ENCODE measurements at places on chromosomes 6 and 20. TPM values are rescaled to one million over a fixed set of nuclear protein-coding genes. Genes with fewer than 3 reads are reported as not detected.
A peak's percentile ranks its signal among the peaks of the same experiment; 100 is the strongest.

- DNase-seq = peak; percentile 72
Measured at GRCh38 chr6:28673787-28674671, 148.3 kb downstream of the GPX5 start.

- no peak for DNase-seq
Measured at GRCh38 chr6:167551628-167552257, 226.9 kb downstream of the TTLL2 start.

- DNase-seq = no peak
Measured at GRCh38 chr20:54262671-54263070, 54.8 kb downstream of the PFDN4 start.

DNA sequence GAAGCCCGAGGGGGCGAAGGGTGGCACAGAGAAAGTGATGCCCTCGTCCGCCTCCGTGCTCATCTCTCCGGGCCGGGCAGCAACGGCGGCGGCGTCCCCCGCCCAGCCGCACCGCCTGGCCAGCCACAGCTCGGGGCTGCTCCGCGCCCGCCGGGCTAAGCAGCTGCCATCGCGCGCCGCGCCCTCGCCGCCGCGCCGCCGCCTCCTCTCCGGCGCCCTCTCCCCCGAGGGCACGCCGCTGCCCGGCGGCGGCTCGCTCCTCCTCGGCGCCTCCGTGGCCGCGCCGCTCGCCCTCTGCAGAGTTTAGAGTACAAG is 225 bp downstream of the MAP3K5 start:
- peak; percentile 88 for DNase-seq

- no peak for DNase-seq
Measured at GRCh38 chr6:138349891-138350290, 27.8 kb upstream of the SMIM28 start.

DNA sequence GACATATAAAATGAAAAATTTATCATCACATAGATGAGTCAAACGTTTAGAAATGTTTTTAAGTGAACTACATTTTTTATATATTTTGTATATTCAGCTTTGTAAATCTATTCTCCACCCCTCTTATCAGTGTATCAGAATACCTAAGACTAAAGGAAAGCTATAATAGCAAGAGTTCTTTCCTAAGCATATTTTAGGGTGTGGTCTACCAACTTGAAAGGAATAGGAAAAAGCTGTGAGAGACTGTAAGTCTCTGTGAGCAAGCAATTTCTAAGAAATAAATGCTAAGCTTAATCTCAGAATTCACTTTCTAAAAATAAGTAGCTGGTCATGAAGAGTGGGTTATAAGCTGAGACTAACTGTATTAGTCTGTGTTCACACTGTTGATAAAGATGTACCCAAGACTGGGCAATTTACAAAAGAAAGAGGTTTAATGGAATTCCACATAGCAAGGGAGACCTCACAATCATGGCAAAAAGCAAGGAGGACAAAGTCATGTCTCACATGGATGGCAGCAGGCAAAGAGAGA is 175.4 kb upstream of the PREP start:
- DNase-seq = no peak

DNA sequence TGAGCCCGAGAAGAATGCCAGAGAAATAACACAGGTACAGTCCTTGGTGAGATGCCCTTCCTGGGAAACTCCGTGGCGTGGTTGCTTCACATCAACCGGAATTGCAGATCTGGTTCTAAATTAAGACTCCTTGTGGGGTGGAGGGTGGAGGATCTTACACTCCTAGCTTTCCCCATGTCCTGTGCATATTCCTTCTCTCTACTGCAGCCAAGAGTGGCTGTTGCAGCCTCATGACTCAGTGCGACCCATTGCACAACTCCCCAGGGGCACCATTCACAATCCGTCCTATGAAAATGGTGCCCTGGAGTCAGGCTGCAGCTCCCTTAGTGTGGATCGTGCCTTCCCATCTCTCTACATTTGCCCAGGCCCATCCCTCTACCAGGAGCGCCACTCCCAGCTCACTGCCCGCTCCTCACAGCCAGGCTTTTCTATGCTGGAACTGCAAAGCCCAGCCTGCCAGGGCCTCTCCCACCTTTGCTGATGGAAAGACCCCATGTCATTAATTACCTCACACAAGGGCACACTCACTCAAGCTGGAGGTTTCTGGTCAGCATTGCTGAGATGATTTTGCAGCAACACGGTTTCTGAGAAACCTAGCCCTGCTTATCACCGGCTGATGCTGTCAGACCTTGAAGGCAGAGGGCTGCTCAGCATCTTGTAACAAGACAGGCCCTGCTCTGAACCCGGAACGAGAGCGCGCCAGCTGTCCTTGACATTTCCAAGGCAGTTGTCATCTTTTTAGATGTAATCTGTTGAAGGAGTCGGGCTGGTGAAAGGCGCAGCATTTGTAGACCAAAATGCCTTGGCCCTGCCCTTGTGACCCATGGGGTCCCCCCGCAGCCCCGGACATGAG is 39.7 kb downstream of the SIRPA start:
- peak; percentile 98 for DNase-seq

DNA sequence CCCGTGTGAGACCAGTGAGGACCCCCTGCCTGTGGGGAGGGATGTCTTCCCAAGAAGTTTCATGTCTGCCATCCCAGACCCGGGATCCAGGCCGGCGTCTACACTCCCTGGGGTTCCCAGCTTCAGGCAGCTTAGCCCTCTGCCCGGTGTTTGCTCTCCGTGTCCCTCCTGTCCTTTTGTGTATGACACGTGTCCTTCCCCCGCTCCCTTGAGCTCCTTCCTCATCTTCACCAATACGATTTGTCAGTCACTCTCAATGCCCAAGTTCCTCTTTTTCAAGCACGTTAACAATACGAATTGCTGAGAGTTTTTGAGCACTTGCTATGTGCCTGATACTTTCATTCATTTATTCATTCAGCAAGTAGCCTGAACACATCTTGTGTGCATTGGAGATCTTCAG is 115.6 kb upstream of the PTPN1 start:
- no peak for DNase-seq

DNA sequence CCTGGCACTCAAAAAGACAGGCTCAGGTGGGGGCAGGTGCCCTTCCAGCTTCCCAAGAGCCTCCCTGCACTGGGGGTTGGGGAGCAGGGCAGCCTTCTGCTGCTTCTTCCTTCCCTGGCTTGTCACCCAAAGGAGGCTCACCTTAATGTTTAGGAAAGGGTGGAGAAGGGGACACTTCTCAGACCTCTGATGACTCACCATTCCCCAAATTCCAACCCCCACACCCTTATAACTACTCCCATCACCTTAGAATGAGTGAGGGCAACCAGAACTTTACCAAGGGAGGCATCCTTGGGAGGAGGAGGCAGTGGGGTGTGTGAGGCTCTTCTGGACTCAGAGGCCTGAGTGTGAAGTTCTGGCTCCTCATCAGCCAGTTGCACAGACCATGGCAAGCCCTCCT is 15.2 kb upstream of the FOXP4 start:
- DNase-seq = no peak

DNA sequence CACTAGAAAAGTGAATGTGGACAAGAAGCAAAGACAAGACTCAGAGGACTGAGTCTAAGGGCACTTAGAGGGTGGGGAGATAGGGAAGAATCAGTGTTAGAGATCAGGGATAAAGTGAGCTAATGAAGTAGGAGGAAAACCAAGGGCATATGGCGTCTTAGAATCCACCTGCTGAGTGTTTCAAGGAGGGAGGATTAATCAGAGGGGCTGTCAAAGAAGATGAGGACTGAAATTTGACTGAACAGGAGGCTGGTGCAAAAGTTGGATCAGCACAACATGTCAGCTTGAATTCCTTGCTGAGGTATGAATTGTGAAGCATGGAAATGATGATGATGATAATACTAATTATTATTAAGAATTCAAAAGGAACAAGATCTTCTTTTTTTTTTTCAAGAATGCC is 39.4 kb downstream of the PLCB4 start:
- DNase-seq = no peak

DNA sequence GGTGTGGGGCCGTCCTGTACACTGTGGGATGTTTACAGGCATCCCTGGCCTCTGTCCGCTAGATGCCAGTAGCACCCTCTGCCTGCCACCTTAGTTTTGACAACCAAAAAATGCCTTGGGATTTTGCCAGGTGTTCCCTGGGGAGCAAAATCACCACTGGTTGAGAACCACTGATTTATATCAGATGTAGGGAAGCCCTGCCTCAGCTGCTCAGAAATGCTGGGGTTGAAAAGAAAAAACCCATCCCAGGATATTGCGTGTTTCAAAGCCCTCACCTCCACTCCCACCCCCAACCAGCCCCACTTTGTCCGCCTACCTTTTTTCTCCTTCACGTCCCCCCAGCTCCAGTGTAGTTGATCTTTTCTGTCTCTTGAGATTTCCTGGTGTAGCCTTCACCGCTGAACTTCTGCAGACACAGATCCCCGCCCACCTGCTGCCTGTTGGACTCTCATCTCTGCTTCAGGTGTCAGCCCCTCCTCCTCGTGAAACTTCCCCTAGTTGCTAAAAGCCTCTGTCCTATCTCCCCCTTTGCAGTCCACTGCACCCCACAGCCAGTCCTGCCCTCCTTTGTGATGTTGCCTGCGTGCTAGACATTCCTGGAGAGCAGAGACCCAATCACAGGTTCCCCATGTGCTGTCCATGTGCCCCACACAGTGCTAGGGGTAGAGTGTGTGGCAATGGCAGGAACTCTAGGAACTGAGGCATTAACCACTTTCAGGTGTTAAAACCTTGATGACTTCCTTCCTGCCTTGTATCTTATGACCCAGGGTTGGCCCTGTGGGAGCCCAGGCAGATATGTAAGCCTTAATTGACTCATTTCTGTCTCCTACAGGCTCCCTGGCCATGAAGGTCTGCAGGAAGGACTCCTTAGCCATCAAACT is 98.9 kb downstream of the TBC1D7 start:
- peak; percentile 18 for DNase-seq

DNA sequence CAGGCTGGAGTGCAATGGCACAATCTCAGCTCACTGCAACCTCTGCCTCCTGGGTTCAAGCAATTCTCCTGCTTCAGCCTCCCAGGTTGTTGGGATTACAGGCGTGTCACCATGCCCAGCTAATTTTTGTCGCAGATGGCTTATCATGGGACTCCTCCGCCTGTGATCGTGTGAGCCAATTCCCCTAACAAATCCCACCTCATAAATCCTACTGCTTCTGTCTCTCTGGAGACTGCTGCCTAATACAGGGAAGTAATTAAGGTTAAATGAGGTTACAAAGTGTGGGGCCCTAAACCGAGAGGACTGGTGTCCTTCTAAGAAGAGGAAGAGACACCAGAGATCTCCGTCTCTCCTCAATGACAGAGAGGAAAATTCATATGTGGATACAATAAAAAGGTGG is 52.0 kb downstream of the TRPC4AP start:
- DNase-seq = no peak

GRCh38 chr6:65642776-65643175 is 64.2 kb downstream of the EYS start:
- DNase-seq = no peak

- DNase-seq = no peak
Measured at GRCh38 chr20:60428651-60429050, 470.4 kb downstream of the CDH26 start.

DNA sequence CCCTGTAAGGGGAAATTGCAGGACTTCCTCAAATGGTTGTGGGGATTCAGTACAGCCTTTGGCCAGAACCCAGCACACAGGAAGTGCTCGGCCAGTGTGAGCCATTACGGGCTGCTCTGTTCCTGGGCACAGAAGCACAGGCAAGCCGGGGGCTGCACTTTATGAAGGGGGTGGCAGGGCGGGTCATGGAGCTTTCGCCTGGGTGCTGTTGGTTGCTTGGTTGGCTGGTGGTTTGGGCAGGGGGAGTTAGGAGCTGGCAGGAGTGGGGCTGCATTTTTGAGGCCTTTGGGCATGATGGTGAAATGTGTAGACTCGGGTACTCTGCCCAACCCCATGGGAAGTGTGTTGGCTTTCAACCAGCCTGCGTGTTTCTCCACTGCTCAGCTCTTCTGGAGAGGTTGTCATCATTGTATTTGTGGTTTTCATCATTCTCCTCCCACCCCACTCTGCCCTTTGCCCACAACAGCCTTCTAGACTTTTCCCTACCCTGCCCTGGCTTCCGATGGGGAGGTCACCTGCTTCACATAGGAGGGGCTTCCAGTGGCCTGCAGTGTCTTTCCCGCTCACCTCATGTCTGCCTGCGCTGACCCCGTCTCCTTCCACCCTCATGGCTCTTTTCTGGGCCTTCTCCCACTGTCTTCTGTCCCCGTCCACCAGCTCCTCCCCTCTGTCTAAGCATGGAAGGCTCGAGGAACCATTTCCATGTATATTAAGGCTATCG is 16.1 kb upstream of the RBM38 start:
- DNase-seq = peak; percentile 69

GRCh38 chr6:163607792-163608191 is 193.3 kb downstream of the QKI start:
- DNase-seq = no peak

DNA sequence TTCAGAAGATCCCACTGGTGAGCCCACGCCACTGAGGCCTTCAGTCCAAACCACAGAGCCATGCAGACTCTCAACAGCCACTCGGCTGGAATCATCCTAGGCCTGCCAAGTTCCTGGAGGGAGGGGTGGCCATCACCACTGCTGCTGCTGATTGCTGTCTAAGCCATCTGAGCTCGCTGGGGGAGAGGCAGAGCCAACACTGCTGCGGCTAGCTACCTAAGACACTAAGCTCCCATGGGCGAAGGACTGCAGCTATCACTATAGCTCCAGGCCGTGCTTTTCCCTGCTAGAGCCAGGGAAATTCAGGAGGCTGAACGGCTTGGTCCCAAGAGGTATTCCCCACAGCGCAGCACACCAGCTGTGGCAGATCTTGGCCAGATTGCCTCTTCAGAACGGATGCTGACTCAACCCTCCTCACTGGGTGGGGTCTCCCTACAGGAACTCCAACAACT is 73.6 kb downstream of the TBC1D32 start:
- DNase-seq = no peak

DNA sequence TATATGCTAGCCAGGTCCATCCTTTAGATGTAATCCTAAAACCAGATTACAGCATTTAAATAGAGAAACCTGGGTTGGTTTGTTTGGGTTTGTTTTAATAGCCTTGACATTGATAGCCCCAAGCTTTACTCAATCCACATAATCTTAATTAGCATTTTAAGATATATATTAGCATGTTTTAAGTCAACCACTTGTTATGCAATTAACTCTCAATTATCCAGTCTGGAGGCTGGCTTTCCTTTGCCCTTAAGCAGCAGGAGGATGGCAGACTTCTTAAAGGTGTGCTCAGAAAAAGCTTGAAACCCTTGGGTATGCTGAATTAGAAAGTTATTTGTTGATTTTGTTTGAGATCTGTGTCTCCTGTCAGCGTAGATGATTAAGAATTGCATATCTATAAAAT is 46.3 kb upstream of the SMIM28 start:
- no peak for DNase-seq

- no peak for DNase-seq
Measured at GRCh38 chr6:6771224-6771945, 182.9 kb downstream of the LY86 start.

Gene DLK2
- total RNA-seq = 0.29 TPM

Gene C6orf58
- not detected for total RNA-seq

Gene DNMT3B
- 2.5 TPM for total RNA-seq

Gene FAM209B
- total RNA-seq = not detected

Gene PRICKLE4
- not detected for total RNA-seq

Gene RSPH4A
- total RNA-seq = 0.59 TPM

Gene AGER
- under 0.01 TPM for total RNA-seq

Gene SLC26A8
- total RNA-seq = under 0.01 TPM

Gene CPNE5
- total RNA-seq = not detected
